HEK293T (cell line): ENCODE measurements at places on chromosomes 7 and 10.

GRCh38 chr10:789831-790701, 100.6 kb upstream of the DIP2C start:
- no peak for DNase-seq

- DNase-seq, result no peak
These were observed 19.8 kb downstream of the PIK3AP1 start for GRCh38 chr10:96700374-96701099.

- no peak for DNase-seq
These were observed 117.5 kb downstream of the OR13A1 start for GRCh38 chr10:45197816-45198485.

GRCh38 chr10:31374146-31374696, 55.2 kb downstream of the ZEB1 start:
- no peak for DNase-seq

- no peak for DNase-seq
These were observed 8.5 kb upstream of the ARMS2 start for GRCh38 chr10:122445904-122446303.

- no peak for DNase-seq
These were observed 757.0 kb upstream of the GALNT17 start for GRCh38 chr7:70374772-70375533.

DNA sequence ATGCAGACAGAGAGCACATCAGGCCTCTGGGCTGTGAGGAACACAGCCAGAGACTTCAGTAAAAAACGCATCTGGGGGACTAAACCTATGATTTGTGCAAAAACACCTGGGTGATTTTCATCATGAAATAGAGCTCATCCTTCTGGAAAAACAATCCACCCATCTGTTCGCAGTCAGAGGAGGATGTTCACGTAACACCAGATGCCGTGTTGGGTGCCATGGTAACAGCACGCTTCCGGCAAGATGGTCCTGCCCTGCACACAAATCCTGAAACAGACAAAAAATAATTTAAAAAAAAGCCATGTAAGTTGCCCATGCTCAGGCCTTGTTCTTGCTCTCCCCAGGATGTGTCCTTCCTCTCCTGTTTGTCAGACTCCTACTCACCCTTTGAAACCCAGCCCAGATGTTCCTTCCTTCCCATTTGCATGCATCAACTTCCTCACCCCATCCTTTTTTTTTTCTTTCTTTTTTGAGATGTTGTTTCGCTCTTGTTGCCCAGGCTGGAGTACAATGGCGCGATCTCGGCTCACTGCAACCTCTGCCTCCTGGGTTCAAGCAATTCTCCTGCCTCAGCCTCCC, 28.3 kb upstream of the GNA12 start:
- DNase-seq, result no peak

GRCh38 chr7:1677206-1678080, 7.4 kb downstream of the ELFN1 start:
- no peak for DNase-seq

DNA sequence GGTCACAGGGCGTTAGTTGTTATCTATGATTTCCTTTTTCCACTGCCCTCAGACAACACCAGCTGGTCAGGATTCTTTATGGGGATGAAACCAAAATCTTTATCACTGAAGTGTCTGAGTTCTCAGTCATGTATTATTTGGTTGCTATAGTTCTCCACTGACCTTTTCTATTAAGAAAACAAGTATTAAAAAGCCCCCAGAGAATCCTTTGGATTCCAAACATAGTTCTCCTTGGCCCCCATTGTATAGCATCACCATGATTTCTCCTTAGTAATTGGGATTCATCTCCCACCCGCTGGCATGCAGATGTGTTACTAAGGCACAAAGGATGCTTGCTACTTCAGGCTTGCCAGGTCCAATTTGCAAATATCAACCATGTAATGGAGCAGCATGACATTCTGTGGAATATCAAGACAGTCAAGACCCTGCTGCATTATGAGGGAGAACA, 94.3 kb downstream of the IQUB start:
- no peak for DNase-seq

GRCh38 chr10:101441541-101442455, 87.8 kb downstream of the BTRC start:
- peak; percentile 79 for DNase-seq

DNA sequence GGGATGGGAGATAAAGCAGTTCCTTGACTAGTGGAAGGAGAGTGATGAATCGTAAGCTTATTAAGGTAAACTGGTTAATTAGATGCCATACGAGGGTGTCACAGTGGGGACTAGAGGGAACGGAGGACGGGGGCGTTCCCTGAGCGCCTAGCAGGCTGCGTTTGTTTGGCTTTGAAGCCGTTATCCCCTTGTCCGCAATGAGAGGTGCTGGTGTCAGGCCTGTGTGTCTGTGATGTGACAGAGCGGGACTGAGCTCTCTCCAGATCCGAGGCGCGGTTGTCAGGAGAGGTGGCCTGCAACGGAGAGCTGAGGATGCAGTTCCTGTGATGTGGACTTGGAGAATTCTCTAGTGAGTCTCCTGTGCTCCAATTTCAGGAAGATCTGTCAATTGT, 60.0 kb upstream of the PRPS1L1 start:
- DNase-seq, result peak; percentile 10

DNA sequence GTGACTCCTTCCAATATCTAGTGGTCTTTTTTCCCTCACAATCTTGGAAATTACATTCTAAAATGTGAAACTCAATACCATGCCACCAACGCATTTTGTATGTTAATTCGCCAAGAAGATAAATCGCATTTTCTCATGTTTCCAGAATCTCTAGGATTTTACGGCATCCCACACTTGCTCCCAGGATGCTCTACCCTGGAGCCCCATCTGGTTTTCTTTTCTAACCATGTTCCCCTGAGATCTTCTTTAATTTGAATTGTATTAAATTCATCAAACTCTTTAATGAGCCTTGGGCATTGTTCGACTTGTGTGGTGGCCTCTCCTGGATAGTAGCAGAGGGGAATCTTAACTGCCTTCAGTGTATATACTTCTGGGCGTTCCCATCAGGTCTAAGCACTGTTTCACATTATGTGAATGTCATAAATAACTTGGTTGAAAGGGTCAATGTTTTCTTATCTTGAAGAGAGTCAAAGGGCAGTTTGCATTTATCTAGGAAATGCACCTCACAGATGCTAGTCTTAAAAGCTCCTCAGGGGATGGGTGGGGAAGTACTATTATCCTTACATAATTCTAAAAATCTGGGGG, 169.1 kb upstream of the MEOX2 start:
- no peak for DNase-seq
